ENCODE measurements at places on chromosomes 5 and 9. TPM values are rescaled to one million over a fixed set of nuclear protein-coding genes. Genes with fewer than 3 reads are reported as not detected.

- DNase-seq = no peak
Measured at GRCh38 chr5:95375591-95375990, 15.6 kb upstream of the FAM81B start.

DMGDH gene
- polyA plus RNA-seq = not detected

GRCh38 chr5:126915496-126915895 lies 114.9 kb downstream of the MARCHF3 start:
- DNase-seq = no peak

DNA sequence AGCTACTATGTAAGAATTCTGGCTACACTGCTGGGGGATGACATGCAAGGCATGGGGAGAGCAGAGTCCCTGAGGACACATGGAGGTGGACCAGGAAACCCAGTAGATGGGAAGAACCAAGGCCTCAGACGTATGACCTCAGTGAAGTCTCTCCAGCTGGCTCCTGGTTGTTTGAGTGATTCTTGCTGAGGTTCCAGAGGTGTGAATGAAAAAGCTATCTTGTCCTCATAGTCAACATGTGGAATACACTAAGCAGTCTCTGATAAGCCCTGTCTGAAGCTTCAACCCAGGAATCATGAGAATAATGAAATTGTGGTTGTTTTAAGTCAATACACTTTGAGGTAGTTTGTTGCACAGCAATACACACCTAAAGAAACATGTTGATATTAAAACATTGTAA lies 78.0 kb downstream of the GABRA6 start:
- no peak for DNase-seq

CERCAM gene
- polyA plus RNA-seq = 26.1 TPM

ADRB2 gene
- 0.50 TPM for polyA plus RNA-seq

- no peak for DNase-seq
Measured at GRCh38 chr9:136059321-136059791, 35.7 kb downstream of the NACC2 start.

DNA sequence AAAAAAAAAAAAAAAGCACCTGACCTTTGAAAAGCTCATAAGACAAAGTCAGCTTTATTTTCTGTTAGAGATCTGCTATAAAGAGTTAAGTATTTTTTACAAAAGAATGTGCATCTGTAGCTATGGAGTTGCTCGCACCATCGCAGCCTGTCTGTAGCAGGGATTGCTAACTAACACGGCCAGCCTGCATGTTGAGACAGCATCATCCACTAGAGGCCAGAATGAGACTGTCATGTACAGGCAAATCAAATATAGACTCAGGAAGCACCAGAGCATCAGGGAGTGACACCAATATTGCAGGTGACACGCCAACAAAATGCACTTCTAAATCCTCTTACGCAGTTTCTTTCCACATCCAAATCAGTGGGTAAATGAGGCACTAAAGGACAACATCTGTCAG lies 136.3 kb upstream of the RASEF start:
- peak; percentile 55 for DNase-seq

IFNK gene
- not detected for polyA plus RNA-seq

- DNase-seq = no peak
Measured at GRCh38 chr5:166834246-166834645, 1457.2 kb upstream of the WWC1 start.

- DNase-seq = no peak
Measured at GRCh38 chr5:173718469-173718868, 102.0 kb upstream of the BOD1 start.

DNA sequence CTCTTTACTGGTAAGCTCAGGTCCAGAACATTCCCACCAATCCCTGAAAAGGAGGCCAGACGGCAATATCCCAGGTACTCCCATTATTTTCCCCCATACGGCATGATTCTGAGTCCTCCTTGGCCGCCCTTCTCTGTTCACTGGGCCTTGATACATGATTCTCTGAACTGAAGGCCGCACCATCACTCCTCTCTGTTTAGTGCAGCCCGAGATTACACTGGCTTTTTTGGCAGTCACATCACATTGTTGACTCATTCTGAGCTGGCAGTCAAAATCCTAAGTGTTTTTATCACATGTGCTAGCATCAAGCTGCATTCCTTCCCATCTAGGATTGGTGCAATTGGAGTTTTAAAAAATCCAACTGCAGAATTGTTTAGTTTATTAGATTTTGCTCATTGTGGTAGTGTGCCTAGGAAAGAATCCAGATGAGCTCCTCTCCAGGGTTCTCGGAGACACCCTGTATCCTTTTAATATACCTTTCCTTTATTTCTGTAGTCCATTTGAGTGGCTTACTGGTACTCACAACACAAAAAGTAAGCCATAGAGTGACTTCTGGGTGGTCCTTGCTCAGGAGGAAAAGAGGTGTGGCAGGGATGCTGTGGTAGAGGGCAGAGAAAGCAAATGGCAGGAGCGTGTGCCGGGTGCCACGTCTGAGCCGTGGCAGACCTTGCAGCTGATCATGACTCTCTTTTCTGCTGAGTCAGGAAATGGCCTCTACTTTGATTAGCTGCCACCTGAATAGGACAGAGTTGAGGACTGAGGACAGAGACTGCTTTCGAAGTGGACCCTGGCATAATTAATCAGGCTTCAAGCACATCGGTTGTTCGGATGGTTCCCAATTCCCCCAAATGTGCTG lies 121.1 kb upstream of the IL12B start:
- DNase-seq = peak; percentile 75

- no peak for DNase-seq
Measured at GRCh38 chr5:54470128-54470527, 14.6 kb downstream of the HSPB3 start.

GRCh38 chr5:173028811-173029327 lies 27.3 kb upstream of the CREBRF start:
- DNase-seq = no peak

ZNF622 gene
- polyA plus RNA-seq = 37.5 TPM

DNA sequence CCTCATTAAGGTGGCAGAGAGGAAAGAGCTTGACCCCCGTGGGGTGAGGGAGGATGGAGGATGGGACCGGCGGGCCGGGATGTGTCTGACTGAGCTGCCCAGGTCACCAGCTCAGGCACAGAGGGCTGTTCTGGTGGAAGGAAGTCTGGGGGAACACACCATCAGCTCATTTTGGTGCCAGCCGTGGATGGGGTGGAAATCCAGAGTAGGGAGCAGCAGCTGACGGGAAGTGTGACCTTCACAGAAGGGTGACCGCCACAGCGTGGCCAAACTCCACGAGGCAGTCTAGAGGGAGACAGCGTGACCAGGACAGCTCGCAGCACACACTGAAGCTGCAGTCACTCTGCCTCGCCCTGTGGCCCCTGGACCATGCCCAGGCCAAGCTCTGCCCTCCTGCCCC lies 45.3 kb upstream of the PHYKPL start:
- DNase-seq = no peak

TTC16 gene
- not detected for polyA plus RNA-seq

GRCh38 chr5:104599726-104600125 lies 1037.1 kb upstream of the NUDT12 start:
- no peak for DNase-seq

DNA sequence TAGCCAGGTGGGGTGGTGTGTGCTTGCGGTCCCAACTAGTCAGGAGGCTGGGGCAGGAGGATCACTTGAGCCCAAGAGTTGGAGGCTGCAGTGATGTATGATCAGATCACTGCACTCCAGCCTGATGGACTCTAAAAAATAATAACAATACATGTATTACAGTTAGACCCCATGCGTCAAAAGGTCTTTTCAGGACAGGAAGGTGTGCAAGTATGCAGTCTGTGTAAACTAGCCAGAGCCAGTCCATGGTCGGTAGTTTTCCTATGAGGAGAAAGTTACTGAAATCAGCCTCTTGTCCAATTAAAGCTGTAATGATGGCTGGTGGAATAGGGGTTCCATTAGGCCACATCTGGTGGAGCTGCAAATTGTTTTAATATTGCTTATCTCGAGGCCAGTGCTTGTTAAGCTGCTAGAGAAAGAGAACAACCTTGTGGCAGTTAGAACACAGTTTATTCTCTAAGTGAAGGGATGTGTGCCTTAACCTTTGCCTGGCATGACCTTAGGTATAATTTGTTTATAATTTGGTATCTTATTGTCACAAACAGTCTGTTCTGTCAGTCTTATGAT lies 1.5 kb upstream of the STOM start:
- DNase-seq = no peak

MAN2A1 gene
- polyA plus RNA-seq = 16.5 TPM

GRCh38 chr9:69546265-69546664 lies 125.9 kb downstream of the APBA1 start:
- no peak for DNase-seq

SPATA31C1 gene
- not detected for polyA plus RNA-seq

GRCh38 chr5:163360656-163361055 lies 76.7 kb upstream of the CCNG1 start:
- DNase-seq = no peak

- peak; percentile 10 for DNase-seq
Measured at GRCh38 chr5:142110046-142110531, 1.5 kb downstream of the NDFIP1 start.

DNA sequence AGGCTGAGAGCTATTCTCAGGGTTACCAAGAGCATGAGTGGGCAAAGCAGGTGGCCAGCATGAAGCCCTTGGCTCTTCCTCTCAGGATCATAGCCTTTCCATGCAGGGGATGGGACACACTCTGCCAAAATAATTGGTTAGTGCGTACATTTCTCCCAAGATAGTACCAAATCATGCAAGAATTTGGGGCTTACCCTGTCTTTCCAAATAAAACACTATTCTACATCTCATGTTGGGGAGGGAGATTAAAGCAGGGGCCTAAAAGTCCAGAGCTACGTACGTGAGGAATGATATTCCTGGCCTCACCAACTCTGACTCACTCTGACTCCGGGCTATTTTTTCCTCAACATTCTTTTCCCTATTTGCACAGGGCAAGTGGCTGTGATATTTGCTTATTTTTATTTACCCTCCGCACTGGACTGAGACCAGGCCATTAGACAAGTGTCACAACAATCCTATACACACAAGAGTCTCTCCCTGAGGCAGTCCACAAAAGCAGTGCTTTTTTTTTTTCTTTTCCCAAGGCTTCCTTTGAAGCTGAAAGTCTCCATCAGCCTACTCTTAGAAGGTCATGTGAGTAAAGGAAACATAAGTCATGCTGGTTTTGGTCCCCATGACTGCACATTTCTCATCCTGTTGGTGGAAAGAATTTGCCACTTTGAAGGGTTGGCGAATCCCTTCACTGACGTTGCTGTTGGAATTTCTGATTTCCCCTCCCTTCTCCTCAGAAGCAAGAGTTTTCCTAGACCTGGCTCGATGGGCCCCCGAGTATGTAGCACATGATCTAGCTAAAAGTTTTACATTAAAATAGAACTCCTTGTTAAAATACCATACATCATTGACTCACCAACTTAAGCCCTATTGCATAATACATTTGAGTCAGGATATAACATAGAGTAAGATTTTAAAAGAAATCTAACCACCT lies 40.0 kb downstream of the TMEM252 start:
- peak; percentile 27 for DNase-seq

GRCh38 chr5:102453716-102454115 lies 45.1 kb downstream of the SLCO6A1 start:
- DNase-seq = no peak

NEURL1B gene
- 2.1 TPM for polyA plus RNA-seq

BRINP1 gene
- polyA plus RNA-seq = 0.17 TPM

DNA sequence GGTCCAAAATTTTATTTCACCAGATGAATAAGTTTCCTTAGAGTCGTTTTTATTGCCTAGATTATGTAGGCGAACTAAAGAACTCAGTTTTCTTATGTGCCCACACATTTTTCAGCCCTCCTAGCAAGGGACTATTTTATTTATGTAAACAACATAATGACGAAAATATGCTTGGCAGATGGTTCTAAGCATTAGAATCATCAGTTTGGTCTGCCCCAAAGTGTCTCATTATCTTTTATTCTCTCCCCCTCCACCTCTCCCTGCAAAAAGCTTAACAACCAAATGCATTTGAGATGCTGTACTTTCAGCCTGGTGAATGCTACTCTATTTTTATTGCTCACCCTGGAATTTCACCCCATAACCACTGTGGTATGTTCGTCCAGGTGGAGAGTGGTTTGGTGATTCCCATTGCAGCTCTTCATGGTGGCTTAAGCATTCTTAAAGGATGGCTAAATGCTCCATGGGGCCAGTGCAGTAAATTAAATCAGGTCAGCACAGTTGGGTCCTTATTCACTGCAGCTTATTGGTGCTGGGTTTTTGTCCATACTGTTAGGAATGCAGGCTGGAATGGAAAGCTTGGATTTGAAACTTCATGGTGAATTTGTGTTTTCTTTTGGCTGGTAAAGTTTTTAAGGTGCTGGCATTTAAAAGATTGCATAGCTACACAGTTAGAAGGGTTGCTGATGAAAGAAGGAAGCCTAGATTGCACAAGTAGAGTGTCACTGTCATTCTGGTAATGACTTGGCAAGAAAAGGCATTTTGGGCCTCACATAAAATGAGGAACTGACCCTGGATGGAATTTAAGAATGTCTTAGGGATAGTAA lies 39.2 kb downstream of the TLE4 start:
- DNase-seq = no peak

DNA sequence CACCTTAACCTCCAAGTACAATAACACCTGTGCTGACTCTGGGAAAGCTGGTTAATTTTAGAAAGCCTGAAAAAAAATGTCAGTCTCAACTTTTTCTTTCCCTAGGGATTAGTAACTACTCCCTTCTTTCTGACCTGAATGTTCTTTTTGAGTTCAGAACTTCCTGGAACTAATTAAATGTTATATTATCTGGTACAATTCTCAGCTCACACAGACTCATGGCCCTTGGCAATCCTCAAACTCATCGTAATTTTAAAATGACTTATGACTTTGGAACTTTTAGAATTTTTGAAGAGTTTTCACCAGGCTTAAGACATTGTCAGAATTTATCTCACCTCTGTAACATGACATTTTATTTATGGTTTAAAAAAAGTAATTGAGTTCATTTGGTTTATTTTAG lies 315.0 kb downstream of the FER start:
- no peak for DNase-seq

GLDC gene
- polyA plus RNA-seq = 16.7 TPM

- DNase-seq = peak; percentile 2
Measured at GRCh38 chr9:80928697-80929096, 760.6 kb downstream of the TLE1 start.

OTP gene
- 0.03 TPM for polyA plus RNA-seq

DNA sequence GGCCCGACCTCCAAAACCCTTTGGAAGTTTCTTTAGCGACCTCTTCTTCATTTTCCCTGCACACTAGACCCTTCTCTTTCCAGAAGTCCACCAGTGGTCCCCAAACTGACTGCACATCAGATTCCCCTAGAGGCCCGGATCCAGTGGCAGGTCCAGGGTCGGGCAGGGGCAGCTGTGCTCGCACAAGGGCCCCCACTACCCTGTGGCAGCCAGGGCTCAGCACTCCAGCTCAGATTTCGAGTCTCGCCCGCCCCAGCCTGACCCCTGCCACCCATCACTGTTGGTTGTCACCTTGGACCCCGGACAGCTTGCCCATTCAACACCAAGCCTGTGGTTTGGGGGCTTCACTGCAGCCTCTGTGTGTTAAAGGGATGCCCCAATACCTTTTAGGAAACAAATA lies 7.8 kb upstream of the ZDHHC12 start:
- DNase-seq = no peak

DELE1 gene
- 41.2 TPM for polyA plus RNA-seq

- no peak for DNase-seq
Measured at GRCh38 chr5:1914471-1914870, 31.7 kb upstream of the IRX4 start.

All from A549 (cell line).